ENCODE measurements at places on chromosomes 12 and 14. TPM values are rescaled to one million over a fixed set of nuclear protein-coding genes. Genes with fewer than 3 reads are reported as not detected.

GRCh38 chr12:77387671-77388070 is 322.3 kb upstream of the E2F7 start:
- no peak for DNase-seq

Gene ESR2
- 1.5 TPM for total RNA-seq

Gene TMCC3
- 61.6 TPM for total RNA-seq

Gene HOXC5
- total RNA-seq: 3.3 TPM

Gene KRT83
- not detected for total RNA-seq

- DNase-seq: no peak
Measured at GRCh38 chr12:45959728-45960127, 30.6 kb downstream of the SCAF11 start.

GRCh38 chr14:23579739-23580138 is 1.1 kb upstream of the JPH4 start:
- DNase-seq: no peak

Gene B4GALNT1
- 26.6 TPM for total RNA-seq

GRCh38 chr12:80849337-80849736 is 88.4 kb downstream of the LIN7A start:
- DNase-seq: no peak

GRCh38 chr12:121297435-121297991 is 1.0 kb upstream of the CAMKK2 start:
- no peak for DNase-seq

Gene SLC4A8
- total RNA-seq: 0.02 TPM

DNA sequence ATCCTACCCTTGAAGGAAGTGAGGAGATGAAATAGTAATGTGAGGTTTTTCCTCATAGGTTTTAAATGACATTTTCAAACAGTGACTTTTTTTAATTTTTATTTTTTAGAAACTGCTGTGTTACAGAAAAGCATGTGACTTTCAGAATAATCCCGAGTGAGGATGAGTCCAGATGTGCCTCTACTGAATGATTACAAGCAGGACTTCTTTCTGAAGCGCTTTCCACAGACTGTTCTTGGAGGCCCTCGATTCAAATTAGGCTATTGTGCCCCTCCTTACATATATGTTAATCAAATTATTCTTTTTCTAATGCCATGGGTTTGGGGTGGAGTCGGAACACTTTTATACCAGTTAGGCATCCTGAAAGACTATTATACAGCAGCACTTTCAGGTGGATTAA is 15.8 kb downstream of the PCNX4 start:
- no peak for DNase-seq

- no peak for DNase-seq
Measured at GRCh38 chr14:23013054-23013748, 3.3 kb upstream of the C14orf93 start.

Gene GALNT8
- 0.26 TPM for total RNA-seq

Data from psoas muscle (tissue), 8 donors.